ENCODE measurements at places on chromosomes 4 and X. TPM values are rescaled to one million over a fixed set of nuclear protein-coding genes. Genes with fewer than 3 reads are reported as not detected.

TRPC3 gene
- polyA plus RNA-seq, result 361 TPM

OCIAD2 gene
- 211 TPM for polyA plus RNA-seq

PRRG3 gene
- polyA plus RNA-seq, result 7.6 TPM

RAB9B gene
- polyA plus RNA-seq, result 15.4 TPM

ATP8A1 gene
- 28.7 TPM for polyA plus RNA-seq

CENPU gene
- 4.8 TPM for polyA plus RNA-seq

KCNIP4 gene
- polyA plus RNA-seq, result 1,187 TPM

PNMA5 gene
- polyA plus RNA-seq, result not detected

RADX gene
- not detected for polyA plus RNA-seq

ZNF330 gene
- 27.9 TPM for polyA plus RNA-seq
